Pancreas (tissue), 10 donors: ENCODE measurements at places on chromosomes 6 and 20. TPM values are rescaled to one million over a fixed set of nuclear protein-coding genes. Genes with fewer than 3 reads are reported as not detected.

DNA sequence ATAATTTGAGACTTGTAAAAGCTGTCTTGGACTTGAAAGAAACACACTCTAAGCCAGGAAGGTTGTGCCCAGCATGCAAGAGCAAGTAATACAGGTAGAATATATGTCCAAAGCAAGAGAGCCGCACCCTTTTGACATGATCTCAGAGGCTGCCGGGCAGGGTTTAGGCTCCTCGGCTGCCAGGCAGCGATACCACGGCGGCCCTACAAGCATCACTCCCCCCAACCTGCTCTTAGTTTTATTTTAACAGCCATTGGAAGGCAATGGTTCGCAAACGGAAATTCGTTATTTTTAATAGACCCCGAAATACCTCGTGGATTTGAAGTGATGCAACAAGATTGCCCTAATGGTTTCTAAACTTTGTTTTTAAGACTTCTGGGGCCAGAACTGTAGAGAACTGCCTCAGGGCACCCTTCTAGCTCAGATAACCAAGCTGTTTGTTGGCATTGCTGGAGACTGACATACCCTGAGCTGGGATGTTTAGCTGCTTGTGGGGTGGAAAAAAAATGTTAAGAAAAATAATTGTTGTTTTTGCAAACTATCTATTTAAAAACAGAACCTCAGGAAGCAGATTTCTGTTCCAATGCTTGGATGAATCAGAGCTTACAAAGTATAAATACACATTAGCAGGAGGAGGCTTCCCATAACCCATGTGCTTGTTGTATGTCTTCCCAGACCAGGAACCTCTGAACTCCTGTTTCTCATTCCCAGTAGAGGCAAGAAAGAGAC is 39.0 kb downstream of the JAG1 start:
- DNase-seq, result no peak
- no peak overlapping the region for H3K27ac ChIP-seq
- no peaks in the 10 kb centered on the region for H3K27me3 ChIP-seq
- H3K4me1 ChIP-seq, result peaks cover 10% of the 10 kb centered on the region

- H3K27me3 ChIP-seq, result no peaks in the 10 kb centered on the region
- H3K4me3 ChIP-seq, result no peak overlapping the region
- no peak overlapping the region for H3K27ac ChIP-seq
- H3K36me3 ChIP-seq, result no peaks in the 10 kb centered on the region
- DNase-seq, result no peak
- no peaks in the 10 kb centered on the region for H3K4me1 ChIP-seq
Observed at GRCh38 chr6:109069746-109070145, 24.9 kb downstream of the SESN1 start.

- no peak for DNase-seq
- H3K4me3 ChIP-seq, result no peak overlapping the region
- H3K27ac ChIP-seq, result no peak overlapping the region
- no peaks in the 10 kb centered on the region for H3K27me3 ChIP-seq
Observed at GRCh38 chr20:16747291-16747811, 807 bp upstream of the OTOR start.

- H3K4me1 ChIP-seq, result no peaks in the 10 kb centered on the region
- H3K36me3 ChIP-seq, result no peaks in the 10 kb centered on the region
- H3K27me3 ChIP-seq, result no peaks in the 10 kb centered on the region
- no peak overlapping the region for H3K27ac ChIP-seq
Observed at GRCh38 chr6:163702736-163703135, 288.2 kb downstream of the QKI start.

DNA sequence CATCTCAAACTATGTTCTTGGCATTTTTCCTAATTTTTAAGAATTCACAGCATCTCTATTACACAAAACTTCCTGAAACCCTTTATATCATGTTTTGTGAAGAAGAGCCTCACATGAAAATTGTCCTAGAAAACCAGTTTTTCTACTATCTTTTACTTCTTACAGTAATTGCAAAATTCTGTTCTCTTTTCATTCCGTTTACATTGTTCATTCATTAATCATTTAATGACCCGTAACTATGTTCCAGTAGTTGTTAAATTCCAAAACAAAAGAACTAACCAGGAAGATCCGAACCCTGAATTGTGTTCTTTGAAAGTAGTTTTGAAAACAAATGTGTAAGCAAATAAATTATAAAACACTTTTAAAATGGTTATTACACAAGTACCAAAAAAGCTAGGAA is 597.0 kb downstream of the EYS start:
- no peaks in the 10 kb centered on the region for H3K36me3 ChIP-seq
- no peaks in the 10 kb centered on the region for H3K27me3 ChIP-seq
- H3K27ac ChIP-seq, result no peak overlapping the region
- no peaks in the 10 kb centered on the region for H3K4me1 ChIP-seq

DNA sequence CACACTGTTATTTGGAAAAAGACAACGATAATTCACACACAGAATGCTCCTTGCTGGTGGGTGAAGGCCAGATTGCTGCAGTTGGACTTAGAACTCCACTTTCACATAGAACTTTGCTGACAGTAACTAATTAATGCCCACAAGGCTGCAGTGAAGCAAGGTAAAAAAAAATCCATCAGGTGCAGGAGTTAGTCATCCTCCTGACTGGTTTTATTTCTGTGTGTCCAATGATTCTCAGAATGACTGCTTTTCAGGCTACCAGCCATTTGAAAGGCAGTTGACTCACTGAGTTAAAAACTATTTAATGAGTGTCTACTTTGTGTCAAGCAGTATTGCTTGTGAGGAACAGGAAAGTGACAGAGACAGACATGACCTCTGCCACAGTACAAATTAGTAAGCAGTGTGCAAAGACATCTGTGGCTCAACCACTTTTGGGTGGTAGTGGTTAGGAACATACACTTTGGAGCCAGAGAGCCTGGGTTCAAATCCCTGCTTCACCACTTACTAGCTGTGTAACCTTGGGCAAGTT is 41.9 kb downstream of the ELOVL5 start:
- no peak overlapping the region for H3K4me3 ChIP-seq
- no peaks in the 10 kb centered on the region for H3K36me3 ChIP-seq
- H3K4me1 ChIP-seq, result no peaks in the 10 kb centered on the region
- no peaks in the 10 kb centered on the region for H3K27me3 ChIP-seq
- no peak for DNase-seq

Gene CLDN20
- not detected for total RNA-seq

Gene RWDD2A
- total RNA-seq, result 4.1 TPM

Gene SRSF12
- total RNA-seq, result 0.55 TPM

Gene RAB32
- 4.7 TPM for total RNA-seq

Gene CLPSL2
- total RNA-seq, result 2.2 TPM

Gene BPI
- not detected for total RNA-seq
